ENCODE measurements at places on chromosomes 3 and 15. TPM values are rescaled to one million over a fixed set of nuclear protein-coding genes. Genes with fewer than 3 reads are reported as not detected.
A peak's percentile ranks its signal among the peaks of the same experiment; 100 is the strongest.

Gene PAQR5
- total RNA-seq, result 1.3 TPM

Gene ATP8B4
- 0.89 TPM for total RNA-seq

Gene AGBL1
- total RNA-seq, result not detected

Gene EOMES
- total RNA-seq, result not detected

Gene SSUH2
- total RNA-seq, result not detected

- DNase-seq, result peak; percentile 72
These were observed 12.6 kb upstream of the LMAN1L start for GRCh38 chr15:74799856-74800558.

GRCh38 chr3:10268116-10268515 lies 19.9 kb downstream of the TATDN2 start:
- DNase-seq, result no peak

DNA sequence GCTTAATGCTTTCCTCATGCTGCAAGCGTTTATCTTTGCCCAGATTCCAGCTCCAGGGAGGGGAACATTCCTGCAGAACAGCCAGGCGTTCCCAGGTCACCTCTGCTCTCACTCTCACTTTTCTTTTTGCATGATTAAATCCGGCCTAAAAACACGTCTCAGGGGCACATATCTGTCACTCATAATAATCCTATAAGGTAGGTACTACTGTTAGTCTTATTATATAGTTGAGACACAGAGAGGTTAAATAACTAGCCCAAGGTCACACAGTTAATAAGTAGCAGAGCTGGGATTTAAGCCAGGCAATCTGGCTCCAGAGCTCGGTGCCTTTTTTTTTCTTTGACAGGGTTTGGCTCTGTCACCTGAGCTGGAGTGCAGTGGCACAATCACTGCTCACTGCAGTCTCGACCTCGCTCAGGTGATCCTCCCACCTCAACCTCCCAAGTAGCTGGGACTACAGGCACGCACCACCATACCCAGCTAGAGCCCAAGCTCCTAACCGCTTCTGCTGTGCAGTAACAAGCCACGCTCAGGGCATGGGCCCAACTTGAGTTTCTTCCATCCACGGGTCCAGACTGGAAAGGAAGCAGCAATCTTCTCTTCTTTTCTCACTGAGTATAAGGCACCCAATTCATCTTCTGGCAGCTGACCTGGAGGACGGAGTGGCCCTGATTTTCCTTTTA lies 96.5 kb downstream of the LIPC start:
- no peak for DNase-seq

DNA sequence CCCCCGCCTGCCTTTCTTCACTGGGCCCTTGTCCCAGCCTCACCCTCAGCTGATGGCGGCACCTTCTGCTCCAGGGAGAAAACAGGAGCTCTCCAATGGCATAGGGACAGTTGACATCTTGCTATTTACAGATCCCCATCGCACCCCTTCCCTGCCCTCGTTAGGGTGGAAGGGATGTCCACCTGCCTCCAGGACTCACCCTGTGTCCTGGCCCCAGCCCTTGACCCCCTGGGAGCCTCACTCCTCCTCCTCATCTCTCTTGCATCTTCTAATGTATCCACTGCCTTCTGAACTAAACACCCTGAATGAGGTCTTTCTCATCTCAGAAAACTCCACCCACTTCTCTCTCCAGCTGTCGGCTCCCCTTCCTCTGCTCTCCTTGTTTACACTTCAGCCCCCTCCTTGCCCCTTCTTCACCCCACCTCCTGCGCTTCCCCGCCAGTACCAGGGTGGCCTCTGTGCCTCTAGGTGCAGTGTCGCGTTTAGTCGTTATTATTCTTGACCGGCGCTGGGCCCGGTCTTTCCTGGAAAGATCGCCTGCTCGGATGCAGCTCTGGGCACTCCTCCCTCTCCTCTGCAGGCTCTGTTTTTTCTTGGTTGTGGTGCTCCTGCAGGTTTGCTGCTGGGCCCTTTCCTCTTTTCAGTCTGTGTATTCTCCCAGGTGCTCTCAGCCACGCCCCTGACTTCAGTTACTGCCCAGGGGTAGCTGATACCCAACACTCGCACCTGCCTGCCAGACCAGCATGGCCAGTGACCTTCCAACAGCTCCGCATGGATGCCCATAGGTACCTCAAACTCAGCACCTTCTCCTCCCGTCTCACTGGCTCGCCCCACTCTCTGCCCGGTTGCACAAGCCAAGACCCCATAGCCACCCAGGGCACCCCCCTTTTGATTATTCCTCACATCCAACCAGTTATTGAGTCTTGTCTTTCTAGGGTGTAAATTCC lies 42.9 kb downstream of the PML start:
- DNase-seq, result no peak

- no peak for DNase-seq
These were observed 21.5 kb upstream of the ZBTB38 start for GRCh38 chr3:141346839-141347238.

GRCh38 chr3:89803711-89804110 lies 696.3 kb downstream of the EPHA3 start:
- DNase-seq, result no peak

DNA sequence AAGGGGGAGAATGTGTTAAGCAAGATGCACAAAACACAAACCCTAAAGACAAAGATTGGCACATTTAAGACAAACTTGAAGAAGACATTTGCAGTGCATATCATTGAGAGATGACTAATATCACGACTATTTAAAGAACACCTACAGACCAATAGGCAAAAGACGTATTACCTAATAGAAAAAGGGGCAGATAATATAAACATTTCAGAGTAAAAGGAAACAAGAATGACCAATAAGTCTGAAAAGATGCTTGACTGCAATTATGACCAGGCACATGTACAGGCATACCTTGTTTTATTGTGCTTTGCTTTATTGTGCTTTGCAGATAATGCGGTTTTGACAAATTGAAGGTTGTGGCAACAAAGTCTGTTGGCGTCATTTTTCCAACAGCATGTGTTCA lies 4.9 kb downstream of the HACD3 start:
- peak; percentile 7 for DNase-seq
